Stimulated activated CD4-positive, alpha-beta T cell treated with anti-CD3 and anti-CD28 coated beads, Interleukin-12 subunit alpha, Interleukin-12 subunit beta, amount 100 ng/mL, for 48 hours (primary cell): ENCODE measurements at places on chromosomes 7 and 10.
A peak's percentile ranks its signal among the peaks of the same experiment; 100 is the strongest.

GRCh38 chr10:96610817-96611216 is 24.0 kb upstream of the TM9SF3 start:
- no peak for DNase-seq

DNA sequence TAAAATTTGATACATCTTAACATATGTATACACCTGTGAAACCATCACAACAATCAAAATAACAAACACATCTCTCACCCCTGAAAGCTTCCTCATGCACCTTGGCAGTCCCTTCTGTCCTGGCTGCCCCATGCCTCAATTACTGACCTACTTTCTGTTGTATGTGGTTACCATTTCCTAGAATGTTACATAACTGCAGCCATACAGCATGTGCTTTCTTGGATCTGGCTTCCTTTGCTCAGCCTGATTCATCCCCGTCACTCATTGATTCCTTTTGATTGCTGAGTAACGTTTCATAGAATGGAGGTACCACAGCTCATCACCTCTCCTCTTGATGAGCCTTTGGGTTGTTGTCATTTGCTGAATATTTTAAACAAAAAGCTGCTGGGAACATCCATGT is 165.3 kb downstream of the CELF2 start:
- DNase-seq = no peak

- DNase-seq = no peak
Observed at GRCh38 chr10:67837541-67838314, at the start of gene DNAJC12. Gene DNAJC12, minus strand, starts transcription at chr10:67838188. Its CDS starts 177 bp downstream, at chr10:67838011.

- DNase-seq = no peak
Observed at GRCh38 chr10:86246279-86246940, 120.2 kb downstream of the GRID1 start.

GRCh38 chr10:82288461-82288881 is 413.5 kb downstream of the NRG3 start:
- no peak for DNase-seq

GRCh38 chr10:124636271-124636995 is 107.7 kb downstream of the FAM53B start:
- DNase-seq = no peak

GRCh38 chr10:49572594-49573114 is 33.7 kb upstream of the ERCC6 start:
- DNase-seq = no peak

DNA sequence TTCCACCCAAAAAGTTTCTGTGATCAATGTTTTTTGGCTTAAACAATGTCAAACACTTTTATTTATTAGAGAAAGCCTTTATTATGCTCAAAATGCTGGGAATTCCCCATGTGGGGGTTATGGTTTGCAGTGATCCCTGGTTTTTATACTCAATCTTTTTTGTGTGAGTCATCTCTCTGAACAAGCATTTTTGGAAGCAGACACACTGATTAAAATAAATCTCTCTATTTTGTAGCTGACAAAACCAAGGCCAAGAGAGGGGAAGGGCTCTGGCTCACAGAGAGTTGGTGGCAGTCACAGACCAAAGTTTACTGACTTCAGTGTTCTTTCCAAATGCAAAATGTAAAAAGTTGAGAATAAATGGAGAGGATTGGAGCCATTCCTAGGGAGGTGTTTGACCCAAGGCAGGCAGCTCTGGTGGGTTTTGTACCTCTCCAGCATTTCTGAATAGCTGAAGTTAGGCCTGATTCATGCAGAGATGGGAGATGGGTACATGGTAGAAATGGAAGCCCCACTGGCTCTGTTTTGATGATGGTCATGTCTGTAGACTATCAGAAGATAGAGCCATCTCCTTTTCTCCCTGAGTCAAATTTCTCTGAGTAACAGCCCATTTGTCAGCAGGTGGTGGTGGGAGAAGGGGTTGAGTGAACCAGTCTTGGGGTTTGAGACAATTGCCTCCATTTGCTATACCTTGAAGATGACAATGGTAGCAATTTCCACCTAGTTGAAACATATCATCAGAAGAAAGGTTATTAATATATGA is 45.4 kb upstream of the NAMPT start:
- DNase-seq = no peak

DNA sequence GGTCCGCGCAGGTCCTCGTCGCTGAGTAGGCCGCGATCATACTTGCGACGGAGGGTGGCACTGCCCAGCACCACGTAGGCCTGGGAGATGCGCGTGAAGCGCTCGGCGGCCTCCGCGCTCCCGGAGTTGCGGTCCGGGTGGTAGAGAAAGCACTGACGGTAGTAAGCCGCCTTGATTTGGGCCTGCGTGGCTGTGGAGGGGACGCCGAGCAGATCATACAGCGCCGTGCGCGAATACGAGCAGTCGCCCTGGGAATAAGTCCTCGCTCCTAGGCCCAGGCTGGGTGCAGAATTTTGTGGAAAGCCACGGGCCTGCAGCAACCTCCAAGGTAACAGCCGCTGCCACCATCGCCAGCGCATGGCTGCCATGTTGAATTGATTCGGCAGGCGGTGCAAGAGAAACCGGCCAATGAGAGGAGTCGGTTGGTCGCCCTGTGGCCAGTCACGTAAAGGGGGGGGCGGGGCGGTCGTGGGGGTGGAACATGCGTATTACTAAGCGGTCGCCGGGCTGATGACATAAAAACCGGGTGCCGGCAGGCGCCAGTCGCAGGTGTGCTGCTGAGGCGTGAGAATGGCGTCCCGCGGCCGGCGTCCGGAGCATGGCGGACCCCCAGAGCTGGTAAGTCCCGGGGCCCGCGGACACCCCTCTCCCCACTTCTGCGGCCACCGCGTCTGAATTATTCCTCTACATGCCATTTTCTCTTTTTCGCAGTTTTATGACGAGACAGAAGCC is at the start of the genes BUD23 and DNAJC30:
TSS of gene BUD23 (plus strand) at position 542 of the 732 bp plus-strand sequence. CDS start at position 571, 29 bp downstream.
TSS of gene DNAJC30 (minus strand) at position 398 of the 732 bp plus-strand sequence. CDS start at position 368, 30 bp downstream.
- peak; percentile 98 for DNase-seq

- DNase-seq = no peak
Observed at GRCh38 chr7:101250324-101250723, 5.4 kb upstream of the FIS1 start.

DNA sequence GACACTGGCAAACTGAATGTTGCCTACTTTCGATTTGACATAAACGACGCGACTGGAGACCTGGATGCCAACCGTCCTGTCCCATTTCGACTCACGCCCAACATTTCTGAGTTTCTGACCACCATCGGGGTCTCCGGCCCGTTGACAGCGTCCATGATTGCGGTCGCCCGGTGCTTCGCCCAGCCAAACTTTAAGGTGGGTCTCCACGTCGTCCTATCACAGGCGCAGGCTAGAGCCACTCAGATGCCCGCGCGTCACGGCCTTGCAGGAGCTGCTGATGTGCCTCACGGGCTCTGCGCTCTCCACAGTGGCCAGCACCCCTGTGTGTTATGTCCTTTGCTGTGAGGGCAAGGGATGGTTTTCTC is 132.6 kb downstream of the SMURF1 start:
- no peak for DNase-seq

DNA sequence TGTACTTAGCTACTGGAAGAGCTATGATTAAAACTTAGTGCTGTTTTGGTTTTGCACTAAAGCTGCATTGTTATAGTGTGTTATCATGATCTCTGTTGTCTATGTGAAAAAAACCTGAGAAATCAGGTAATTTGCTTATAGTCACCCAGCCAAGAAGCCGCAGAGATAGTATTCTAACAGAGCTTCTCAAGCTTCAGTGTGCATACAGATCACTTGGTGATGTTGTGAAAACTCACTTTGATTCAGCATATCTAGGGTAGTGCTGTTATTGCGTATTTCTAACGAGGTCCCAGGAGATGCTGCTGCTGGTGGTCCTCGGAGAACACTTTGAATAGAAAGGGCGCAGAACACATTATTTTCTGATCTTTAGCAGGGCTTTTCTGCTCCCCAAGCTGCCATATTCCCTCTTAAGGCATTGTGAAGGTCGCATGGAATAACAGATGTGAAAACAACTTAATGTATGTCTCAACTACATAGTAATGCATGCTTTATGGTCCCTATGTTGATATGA is 68.4 kb upstream of the PDCD4 start:
- no peak for DNase-seq

- DNase-seq = no peak
Observed at GRCh38 chr10:36640626-36641025, 484.8 kb upstream of the ANKRD30A start.

DNA sequence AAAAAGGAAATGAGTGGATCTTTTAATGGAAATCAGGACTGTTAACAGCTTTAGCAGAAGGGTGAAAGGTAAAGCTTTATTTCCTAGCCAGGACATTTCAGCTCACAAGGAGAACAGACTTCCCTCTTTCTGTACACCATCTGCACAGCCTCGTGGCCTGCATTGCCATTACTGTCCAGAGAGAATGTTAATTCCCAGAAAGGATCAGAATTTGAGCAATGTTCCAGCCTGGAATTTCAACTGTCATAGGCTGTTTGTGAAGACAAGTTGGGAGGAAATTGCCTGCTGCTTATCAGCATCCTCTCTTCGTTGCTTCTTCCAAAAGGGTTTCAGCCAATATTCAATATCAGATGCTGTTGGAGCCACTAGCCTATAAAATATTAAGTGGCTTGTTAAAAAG is 22.0 kb downstream of the NXPH1 start:
- no peak for DNase-seq
